ENCODE measurements at places on chromosomes 3 and 15. TPM values are rescaled to one million over a fixed set of nuclear protein-coding genes. Genes with fewer than 3 reads are reported as not detected.

GRCh38 chr3:16514021-16514700 is 662 bp upstream of the RFTN1 start:
- DNase-seq: no peak
- peaks cover 24% of the 10 kb centered on the region for H3K27me3 ChIP-seq
- H3K27ac ChIP-seq: no peak overlapping the region
- H3K4me3 ChIP-seq: no peak overlapping the region
- no peaks in the 10 kb centered on the region for H3K4me1 ChIP-seq

DNA sequence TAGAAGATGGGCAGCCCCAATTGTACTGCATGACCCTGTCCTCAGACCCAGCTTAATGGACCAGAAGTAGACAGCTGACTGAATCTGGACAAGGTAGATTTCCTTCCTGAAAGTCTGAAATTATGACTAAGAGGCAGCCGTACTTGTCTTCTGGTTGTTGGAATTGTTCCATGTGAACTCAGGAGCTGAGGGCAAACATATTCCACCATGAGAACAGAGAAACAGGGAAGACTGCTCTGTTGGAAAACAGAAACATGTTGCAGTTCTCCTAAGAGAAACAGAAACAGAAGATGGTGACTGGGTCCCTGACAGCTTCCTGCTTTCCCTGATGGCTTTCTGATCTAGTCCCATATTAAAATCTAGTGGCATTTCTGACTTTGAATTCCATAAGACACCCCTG is 24.1 kb downstream of the POPDC2 start:
- H3K4me1 ChIP-seq: peaks cover 10% of the 10 kb centered on the region
- DNase-seq: no peak
- no peaks in the 10 kb centered on the region for H3K36me3 ChIP-seq
- no peak overlapping the region for H3K4me3 ChIP-seq

GRCh38 chr3:8603115-8603710 is 41.4 kb downstream of the SSUH2 start:
- H3K27ac ChIP-seq: no peak overlapping the region
- H3K36me3 ChIP-seq: no peaks in the 10 kb centered on the region
- H3K4me1 ChIP-seq: no peaks in the 10 kb centered on the region
- DNase-seq: no peak
- no peaks in the 10 kb centered on the region for H3K27me3 ChIP-seq

- no peak overlapping the region for H3K27ac ChIP-seq
- H3K27me3 ChIP-seq: no peaks in the 10 kb centered on the region
- H3K4me3 ChIP-seq: no peak overlapping the region
- DNase-seq: no peak
- no peaks in the 10 kb centered on the region for H3K4me1 ChIP-seq
- no peaks in the 10 kb centered on the region for H3K36me3 ChIP-seq
Observed at GRCh38 chr3:66629982-66630368, 129.2 kb upstream of the LRIG1 start.

- H3K36me3 ChIP-seq: no peaks in the 10 kb centered on the region
- no peak overlapping the region for H3K4me3 ChIP-seq
- no peak for DNase-seq
- H3K27me3 ChIP-seq: no peaks in the 10 kb centered on the region
- H3K27ac ChIP-seq: no peak overlapping the region
- 0 out of 2 replicates have a peak, but pooled peaks cover 9% of the 10 kb centered on the region for H3K4me1 ChIP-seq
Observed at GRCh38 chr3:17231537-17232261, 346.9 kb downstream of the PLCL2 start.

- no peak overlapping the region for H3K4me3 ChIP-seq
- H3K4me1 ChIP-seq: no peaks in the 10 kb centered on the region
- H3K36me3 ChIP-seq: no peaks in the 10 kb centered on the region
- no peaks in the 10 kb centered on the region for H3K27me3 ChIP-seq
- DNase-seq: no peak
Observed at GRCh38 chr3:78967061-78967460, 800.7 kb downstream of the ROBO1 start.

GRCh38 chr3:190429681-190430080 is 20.0 kb downstream of the TMEM207 start:
- no peak for DNase-seq
- no peak overlapping the region for H3K27ac ChIP-seq
- no peaks in the 10 kb centered on the region for H3K36me3 ChIP-seq
- H3K4me3 ChIP-seq: no peak overlapping the region
- no peaks in the 10 kb centered on the region for H3K4me1 ChIP-seq

- no peaks in the 10 kb centered on the region for H3K36me3 ChIP-seq
- no peak overlapping the region for H3K4me3 ChIP-seq
- no peaks in the 10 kb centered on the region for H3K27me3 ChIP-seq
- no peaks in the 10 kb centered on the region for H3K4me1 ChIP-seq
- no peak overlapping the region for H3K27ac ChIP-seq
- no peak for DNase-seq
Observed at GRCh38 chr3:69803681-69804270, 64.5 kb downstream of the MITF start.

GRCh38 chr15:52290329-52290728 is 5.3 kb downstream of the MYO5C start:
- H3K27me3 ChIP-seq: no peaks in the 10 kb centered on the region
- no peaks in the 10 kb centered on the region for H3K36me3 ChIP-seq
- H3K4me3 ChIP-seq: no peak overlapping the region
- H3K27ac ChIP-seq: no peak overlapping the region
- peaks cover 47% of the 10 kb centered on the region for H3K4me1 ChIP-seq

Gene KNL1
- 16.2 TPM for total RNA-seq

Gene SLC35A5
- 24.2 TPM for total RNA-seq

Gene GCNT3
- total RNA-seq: 0.52 TPM

Gene MESP1
- total RNA-seq: 17.8 TPM

Gene CLEC3B
- not detected for total RNA-seq
